Stromal cell of bone marrow (primary cell): ENCODE measurements at places on chromosomes 4 and X.

DNA sequence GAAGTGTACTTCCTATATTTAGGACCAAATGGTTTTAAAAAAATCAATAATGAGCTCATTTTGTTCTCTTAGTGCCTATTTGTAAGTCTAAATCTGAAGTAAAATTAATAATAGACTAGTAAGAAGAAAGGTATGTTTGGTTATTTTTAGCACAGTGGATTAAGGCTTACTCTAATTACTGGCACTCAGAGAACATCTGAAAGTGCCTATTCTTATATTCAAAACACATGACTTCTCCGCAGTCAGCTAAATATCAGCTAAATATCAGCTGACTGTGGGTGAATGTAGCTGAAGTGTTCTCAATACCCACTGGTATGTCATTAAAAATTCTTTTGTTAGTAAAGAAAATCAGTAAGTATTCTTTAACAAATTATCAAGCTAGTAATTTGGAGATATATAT is 6.0 kb downstream of the AP1S2 start:
- DNase-seq = no peak

GRCh38 chrX:46788902-46789301 is 30.0 kb upstream of the SLC9A7 start:
- DNase-seq = no peak

- no peak for DNase-seq
Measured at GRCh38 chrX:3763111-3763510, 49.7 kb upstream of the PRKX start.

GRCh38 chrX:9465380-9466123 is 694 bp downstream of the TBL1X start:
- DNase-seq = no peak

DNA sequence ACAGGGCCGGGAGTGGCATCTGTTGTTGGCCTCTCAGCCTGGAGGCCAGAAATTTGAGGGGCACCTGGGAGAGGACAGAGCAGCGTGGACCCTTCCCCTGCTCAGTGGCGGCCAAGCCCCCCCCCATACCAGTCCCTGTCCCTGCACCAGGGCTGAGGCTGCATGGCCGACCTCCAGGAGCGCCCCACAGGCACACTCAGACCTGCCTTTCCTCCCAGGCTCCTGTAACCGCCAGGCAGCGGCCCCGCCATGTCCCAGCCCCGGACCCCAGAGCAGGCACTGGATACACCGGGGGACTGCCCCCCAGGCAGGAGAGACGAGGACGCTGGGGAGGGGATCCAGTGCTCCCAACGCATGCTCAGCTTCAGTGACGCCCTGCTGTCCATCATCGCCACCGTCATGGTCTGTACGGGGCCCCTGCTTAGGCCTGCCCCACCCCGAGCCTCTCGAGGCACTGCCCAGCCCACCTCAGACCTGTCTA is 15.3 kb downstream of the TMEM175 start:
- DNase-seq = no peak

DNA sequence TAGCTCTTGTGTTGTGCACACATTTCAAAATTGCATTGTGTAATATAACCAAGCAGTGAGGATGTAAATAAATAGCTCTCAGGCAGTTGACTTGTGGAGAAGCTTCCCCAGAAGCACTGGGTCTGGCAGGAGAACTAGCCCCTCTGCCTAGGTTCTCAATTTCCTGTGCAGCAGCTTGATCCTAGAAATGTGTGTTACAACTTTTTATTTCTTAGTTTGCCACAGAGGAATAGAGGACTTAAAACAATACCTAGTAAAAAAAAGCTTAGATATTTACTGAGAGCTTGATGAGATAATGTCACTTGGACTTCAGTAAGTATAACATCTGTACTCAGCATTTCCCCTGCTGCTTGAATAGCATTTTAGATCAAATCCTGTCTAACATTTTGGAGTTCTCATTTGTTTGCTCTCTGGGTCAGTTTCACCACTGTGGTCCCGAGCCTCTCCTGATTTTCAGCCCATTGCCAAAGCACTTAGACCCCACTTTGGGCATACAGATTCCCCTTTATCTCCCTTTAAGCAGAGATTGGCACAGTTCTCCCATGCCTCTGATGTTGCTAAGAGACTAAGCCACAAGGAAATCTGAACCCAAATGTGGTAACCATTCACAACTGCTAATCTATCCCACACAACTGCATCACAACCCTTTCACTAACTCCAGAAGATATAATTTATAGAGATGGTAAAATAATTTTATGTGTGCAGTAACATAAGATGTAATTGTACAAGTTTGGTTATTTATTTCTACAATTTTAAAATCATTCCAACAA is 98.2 kb upstream of the NRK start:
- DNase-seq = no peak

DNA sequence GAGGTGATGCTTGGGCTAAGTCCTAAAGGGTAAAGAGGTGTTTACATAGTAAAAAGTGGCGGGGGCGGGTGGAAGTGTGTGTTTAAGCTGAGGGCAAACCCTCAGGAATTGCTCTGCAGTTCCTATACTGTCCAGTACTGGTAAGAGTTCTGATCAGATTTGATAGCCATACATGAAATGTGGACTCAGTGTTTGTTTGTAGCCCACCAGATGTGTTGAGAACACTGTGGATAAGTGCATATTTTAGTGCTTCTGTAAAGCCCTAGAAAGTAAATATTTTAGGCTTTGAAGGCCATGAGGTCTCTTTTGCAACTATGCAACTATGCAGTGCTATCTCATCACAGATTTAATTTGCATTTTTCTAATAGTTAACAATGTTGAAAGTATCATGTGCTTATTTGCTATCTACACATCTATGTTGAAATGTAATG is 80.7 kb upstream of the EOLA2 start:
- DNase-seq = no peak

DNA sequence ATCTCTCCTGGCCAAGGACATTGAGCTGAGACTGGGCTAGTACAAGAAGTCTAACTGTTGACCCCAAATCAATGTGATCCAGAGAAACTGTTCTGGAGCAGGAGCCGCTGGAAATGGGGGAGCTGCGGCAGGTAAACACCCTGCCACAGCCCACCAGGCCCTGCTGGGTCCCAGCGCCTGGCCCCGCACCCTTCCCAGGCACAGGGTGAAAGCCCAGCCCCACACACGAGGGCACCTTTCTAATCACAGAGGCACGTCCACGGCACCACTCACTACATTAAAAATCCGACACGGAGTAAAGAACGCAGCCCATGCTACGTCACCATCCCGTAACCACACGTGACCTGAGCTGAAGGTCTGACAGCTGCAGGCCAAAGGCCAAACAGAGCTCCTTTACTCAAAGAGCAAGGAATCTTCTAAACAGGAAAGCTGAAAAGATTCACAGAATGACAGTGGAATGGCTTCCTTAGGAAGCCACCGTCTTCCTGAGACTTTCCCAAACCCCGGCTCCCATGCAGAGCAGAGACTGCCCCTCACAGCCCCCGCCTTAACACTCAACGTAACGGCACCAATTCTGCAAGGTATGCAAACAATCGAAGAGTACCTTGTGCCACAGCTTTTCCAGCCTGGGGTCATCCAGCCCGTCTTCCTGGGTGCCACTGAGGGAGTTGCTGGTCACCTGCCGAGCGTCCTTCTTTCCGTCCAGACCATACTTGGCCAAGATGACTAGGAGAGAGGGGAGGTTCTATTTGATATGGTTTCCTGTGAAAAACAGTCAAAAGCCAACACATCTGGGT is 12.6 kb downstream of the LRPAP1 start:
- no peak for DNase-seq

DNA sequence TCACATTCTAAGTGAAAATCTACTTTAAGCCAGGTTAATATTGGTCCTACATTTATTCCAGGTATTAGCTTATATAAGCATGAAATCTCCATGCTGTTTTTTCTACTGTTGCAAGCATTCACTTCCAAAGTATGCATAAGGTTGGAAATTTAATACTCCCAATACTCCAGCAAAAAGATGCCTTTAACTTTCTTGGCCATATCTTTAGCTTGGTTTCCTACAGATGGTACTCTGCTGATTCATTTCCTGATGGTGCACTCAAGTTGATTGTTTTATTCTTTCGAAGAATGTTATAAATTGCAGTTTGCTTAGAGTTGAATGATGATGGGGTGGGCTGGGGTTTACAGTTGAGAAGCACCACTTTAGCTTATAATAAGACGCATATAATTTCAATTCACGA is 330.2 kb downstream of the PTTG2 start:
- DNase-seq = no peak

DNA sequence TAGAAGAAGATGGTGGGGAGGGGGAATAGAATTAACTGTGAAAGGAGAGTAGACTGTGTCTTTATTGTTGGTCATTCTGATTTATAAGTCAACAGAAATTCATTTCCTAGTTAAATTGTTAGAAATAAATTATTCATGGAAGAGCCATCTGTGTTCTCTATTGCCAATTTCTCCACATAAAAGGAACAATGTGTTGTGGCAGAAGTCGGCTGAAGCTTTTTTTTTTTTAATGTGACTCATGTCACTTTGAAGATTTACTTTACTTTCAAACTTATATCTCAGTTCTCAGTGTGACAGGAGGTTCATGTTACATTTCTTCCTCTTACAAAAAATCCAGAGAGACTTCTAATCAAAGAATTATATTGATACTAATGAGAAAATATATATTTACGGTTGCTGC is 60.5 kb downstream of the CPE start:
- no peak for DNase-seq

DNA sequence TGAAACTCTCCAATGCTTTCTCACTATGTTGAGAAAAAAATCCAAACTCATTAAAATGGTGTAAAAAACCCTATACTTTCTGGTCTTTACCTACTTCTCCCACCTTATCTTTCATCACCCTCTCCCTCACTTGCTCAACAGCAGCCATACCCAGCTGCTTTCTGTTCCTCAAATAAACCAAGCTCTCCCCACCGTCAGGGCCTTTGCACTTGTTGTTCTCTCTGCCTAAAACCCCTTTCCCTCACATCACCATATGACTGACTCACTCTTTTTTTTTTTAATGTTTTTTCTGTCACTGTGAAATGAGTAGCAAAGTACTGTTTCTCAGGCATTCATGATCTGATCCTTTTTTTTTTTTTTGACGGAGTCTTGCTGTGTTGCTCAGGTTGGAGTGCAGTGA is 122.3 kb upstream of the TMEM164 start:
- DNase-seq = no peak

DNA sequence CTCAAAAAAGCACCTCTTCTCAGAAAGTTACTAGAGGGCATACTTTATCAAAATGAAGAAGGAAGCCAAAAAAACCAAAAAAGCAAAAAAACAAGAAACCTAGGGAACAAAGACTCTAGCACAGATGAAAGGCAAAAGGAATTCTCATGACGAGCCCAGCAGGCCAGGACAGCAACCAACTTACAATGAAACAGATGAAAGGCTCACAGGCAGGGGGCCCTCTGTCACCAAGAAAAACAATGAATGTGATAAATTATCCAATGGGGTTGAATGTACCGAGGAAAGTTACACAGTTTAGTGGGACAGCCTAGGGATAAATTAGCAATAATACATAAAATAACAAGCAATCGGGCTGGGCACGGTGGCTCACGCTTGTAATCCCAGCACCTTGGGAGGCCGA is 79.0 kb downstream of the GPR82 start:
- no peak for DNase-seq

- no peak for DNase-seq
Measured at GRCh38 chrX:123476611-123477219, 256.1 kb downstream of the THOC2 start.

DNA sequence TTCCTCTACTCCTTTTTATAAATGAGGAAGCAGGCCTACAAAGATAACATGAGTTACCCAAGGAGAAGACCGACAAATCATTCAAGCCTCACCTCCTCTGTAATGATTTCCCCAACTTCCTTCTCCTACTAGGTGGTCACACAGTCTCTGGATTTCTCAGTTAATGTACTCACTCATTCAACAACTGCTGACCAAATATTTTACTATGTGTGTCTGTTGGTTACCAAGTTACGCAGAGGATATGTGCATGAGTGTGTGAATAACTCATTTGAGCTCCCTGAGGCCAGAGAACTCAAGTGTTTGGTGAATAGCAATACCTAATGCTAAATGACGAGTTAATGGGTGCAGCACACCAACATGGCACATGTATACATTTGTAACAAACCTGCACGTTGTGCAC is 10.4 kb downstream of the CASK start:
- DNase-seq = no peak

GRCh38 chr4:104128031-104128849 is 366.5 kb downstream of the CXXC4 start:
- no peak for DNase-seq

DNA sequence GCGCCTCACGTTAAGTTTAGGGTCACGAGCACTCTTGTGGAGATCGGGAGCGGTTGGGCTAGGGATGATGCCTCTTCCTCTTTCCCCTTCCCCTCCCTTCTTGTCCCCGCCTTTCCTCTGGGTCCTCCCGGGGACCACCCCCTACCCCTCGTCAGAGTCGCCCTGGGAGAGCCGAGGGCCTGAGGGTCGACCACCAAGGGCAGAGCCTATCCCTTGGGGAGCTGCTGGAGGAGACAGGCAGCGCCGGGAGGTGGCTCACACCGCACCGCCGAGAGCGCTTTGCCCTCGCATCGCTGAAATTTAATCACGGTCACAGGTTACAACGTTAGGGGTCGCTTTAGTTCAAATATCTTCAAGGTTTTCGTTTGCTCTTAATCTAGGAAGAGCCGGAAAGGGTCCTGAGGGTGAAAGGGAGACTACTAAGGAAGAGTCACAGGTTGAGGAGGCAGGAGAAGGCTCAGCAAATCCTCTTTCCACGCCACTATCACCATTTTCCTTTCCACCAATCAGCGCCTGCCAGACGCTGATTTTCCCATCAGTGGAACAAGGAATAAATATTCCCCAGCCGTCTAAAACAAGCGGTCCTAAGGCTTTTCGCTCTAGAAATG is 528 bp upstream of the SNCA start:
- DNase-seq = no peak

GRCh38 chrX:13074297-13075262 is 30.2 kb upstream of the FAM9C start:
- DNase-seq = no peak

GRCh38 chr4:78207951-78208350 is 150.8 kb downstream of the FRAS1 start:
- DNase-seq = no peak

GRCh38 chr4:6575503-6576240 is 683 bp downstream of the MAN2B2 start:
- no peak for DNase-seq

DNA sequence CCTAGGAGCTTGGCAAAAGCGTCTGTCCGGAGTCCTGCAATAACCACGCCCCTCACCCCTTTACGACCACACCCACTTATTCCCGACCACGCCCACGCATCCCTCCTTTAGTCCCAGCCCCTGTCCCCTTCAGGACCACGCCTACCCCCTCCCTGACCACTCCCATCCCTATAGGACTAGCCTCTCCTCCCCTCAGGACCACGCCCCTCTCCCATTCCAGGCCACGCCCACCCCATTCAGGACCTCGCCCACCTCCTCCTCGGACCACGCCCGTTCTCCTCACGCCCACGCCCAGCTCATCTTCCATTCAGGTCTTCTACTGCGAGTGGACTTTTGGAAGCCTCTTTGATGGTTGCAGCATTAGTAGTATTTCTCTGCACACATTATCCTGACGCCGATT is 131.2 kb upstream of the STX18 start:
- no peak for DNase-seq
